Mesothelial cell of epicardium (in vitro differentiated cells): ENCODE measurements at places on chromosomes 12 and 14. TPM values are rescaled to one million over a fixed set of nuclear protein-coding genes. Genes with fewer than 3 reads are reported as not detected.

Gene KCNJ8
- total RNA-seq, result 2.9 to 3.9 TPM (median 3.6 TPM) in 3 replicates

Gene OVCH1
- not detected in 3 replicates for total RNA-seq

Gene COL2A1
- total RNA-seq, result 70.9 to 86.4 TPM (median 80.6 TPM) in 3 replicates

Gene EMP1
- 16.3 to 19.0 TPM (median 16.5 TPM) in 3 replicates for total RNA-seq

Gene KRT6C
- not detected in 3 replicates for total RNA-seq

Gene BMP4
- 27.6 to 35.2 TPM (median 34.2 TPM) in 3 replicates for total RNA-seq

Gene KRT81
- 0.16 TPM in 1 of 3 replicates, not detected in the others for total RNA-seq

Gene CLEC4D
- total RNA-seq, result 0.13 TPM in 1 of 3 replicates, not detected in the others

Gene LIN7A
- 9.0 to 10.0 TPM (median 9.9 TPM) in 3 replicates for total RNA-seq

Gene CAPZA3
- total RNA-seq, result 0.20 TPM in 1 of 3 replicates, not detected in the others

Gene SOX5
- 15.7 to 20.5 TPM (median 18.4 TPM) in 3 replicates for total RNA-seq

GRCh38 chr12:31234955-31235867 lies 90.7 kb downstream of the SINHCAF start:
- H3K27ac ChIP-seq, result no peak overlapping the region
- no peaks in the 10 kb centered on the region for H3K36me3 ChIP-seq
- H3K4me3 ChIP-seq, result no peak overlapping the region
- peaks cover 5% of the 10 kb centered on the region for H3K27me3 ChIP-seq

DNA sequence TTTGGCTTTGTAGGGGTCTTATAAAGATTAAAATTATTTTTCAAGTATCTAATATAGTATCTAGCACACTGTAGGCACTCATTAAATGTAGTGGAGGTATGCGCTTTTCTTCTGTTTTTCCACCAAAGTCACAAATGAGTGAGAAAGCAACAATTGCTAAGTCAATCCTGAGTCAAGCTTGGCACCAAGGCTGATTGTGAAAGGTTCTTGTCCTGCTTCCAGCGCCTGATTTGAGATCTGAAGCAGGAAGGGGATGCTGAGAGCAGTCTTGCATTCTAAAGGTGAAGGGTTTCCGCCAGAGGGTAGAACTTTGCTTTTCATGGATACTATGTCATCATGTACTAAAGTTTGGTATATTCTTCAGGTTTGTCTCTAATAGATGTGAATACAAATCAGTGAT lies 64.9 kb upstream of the DAAM1 start:
- H3K27me3 ChIP-seq, result no peaks in the 10 kb centered on the region
- peaks cover 9% of the 10 kb centered on the region for H3K4me1 ChIP-seq
- no peak overlapping the region for H3K27ac ChIP-seq
- no peak for DNase-seq
- no peaks in the 10 kb centered on the region for H3K36me3 ChIP-seq

DNA sequence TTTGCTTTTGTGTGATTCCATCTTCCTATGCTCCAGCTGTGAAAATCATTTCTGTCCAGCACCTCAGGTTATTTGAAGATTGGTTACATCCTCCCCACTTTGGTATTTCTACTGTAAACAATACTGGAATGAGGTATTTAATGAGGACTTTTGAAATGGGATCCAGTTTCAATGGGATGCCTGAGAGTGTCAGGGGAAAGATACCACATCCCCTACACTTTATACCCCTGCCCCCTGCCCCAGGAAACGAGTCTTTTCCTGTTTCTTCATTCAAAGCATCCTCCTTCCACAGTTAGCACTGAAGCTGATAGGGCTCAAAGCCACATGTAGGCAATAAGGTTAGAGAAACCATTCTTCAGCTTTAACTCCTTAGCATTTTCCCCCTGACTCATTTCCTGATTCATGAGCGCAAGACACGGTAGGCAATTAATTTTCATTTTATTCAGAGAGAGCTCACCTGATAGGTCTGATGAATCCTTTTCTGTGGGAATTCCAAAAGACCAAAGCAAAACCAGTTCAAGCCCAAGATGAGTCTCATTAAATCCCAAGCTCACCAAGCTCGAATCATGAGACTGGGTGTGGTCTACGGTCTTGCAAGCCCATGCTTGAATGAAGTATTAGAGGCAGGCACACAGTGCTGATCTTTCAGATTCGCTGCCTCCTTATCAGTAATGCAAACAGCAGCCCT lies 143.6 kb upstream of the CRY1 start:
- no peak overlapping the region for H3K27ac ChIP-seq
- peaks cover 18% of the 10 kb centered on the region for H3K4me1 ChIP-seq
- no peak for DNase-seq
- no peak overlapping the region for H3K4me3 ChIP-seq
- no peaks in the 10 kb centered on the region for H3K36me3 ChIP-seq
- peaks cover 59% of the 10 kb centered on the region for H3K27me3 ChIP-seq

- peaks cover 6% of the 10 kb centered on the region for H3K4me1 ChIP-seq
- H3K36me3 ChIP-seq, result no peaks in the 10 kb centered on the region
- no peak for DNase-seq
- H3K27me3 ChIP-seq, result no peaks in the 10 kb centered on the region
These were observed 19.5 kb upstream of the CDK17 start for GRCh38 chr12:96419576-96420276.

GRCh38 chr12:131612092-131612755 lies 98.7 kb upstream of the SFSWAP start:
- H3K4me3 ChIP-seq, result no peak overlapping the region
- DNase-seq, result no peak
- no peaks in the 10 kb centered on the region for H3K36me3 ChIP-seq
- peaks cover 23% of the 10 kb centered on the region for H3K4me1 ChIP-seq
- no peak overlapping the region for H3K27ac ChIP-seq

DNA sequence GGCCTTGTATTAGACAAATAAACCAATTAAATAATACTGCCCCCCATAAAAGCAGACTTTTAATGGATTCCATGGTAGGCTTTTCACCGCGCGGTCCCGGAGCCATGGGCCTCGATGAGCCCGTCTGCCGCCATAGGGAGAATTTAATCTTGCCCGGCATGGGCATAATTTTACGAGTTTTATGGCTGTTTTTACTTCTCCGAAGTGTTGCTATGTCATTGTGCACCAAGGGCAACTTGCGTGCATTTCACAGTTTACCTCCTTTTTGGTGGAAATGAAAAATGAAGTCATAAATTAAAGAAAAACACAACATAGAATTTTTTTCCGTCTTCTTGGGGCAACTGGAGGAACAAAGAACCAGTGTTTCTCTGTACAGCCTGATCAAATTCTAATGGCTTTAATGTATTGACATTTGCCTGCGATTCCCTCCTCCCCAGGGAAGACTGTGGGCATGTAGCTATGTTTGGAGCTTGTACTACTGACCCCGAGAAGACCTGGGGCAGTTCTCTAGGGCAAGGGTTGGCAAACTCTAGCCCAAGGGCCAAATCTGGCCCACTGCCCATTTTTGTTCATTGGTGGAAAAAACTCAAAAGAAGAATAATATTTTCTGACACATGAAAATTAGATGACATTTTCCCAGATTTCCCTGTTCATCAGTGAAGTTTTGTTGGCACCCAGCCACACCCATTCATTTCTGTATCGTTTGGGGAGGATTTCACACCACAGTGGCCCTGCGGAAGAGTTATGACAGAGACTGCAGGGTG lies 142.7 kb downstream of the CHST11 start:
- no peak for DNase-seq
- H3K4me1 ChIP-seq, result peaks cover 62% of the 10 kb centered on the region
- no peak overlapping the region for H3K4me3 ChIP-seq
- H3K27me3 ChIP-seq, result peaks cover 18% of the 10 kb centered on the region

DNA sequence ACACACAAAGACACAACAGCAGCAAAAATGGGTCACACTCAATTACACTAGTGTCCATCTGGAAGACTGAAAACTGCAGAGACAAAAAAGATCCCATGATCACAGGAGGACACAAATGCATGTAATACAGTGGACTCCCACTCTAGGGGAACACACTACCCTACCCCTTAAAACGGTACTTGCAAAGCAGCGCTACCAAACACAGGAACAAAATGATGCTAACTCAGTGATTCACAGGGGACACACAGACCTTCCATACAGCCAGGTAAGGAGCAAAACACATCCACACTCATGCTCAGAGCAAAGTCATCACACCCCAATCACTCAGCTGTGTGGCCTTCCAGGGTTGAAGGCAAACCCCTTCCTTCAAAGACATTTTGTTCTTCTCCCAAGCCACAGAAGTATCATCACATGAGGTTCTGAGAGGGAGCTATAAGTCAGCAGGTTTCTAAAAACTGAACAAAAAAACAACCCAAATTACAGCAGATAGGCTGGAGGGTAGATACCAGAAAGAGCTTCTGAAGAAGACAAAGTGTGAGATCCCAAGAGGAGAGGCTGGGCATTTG lies 14.8 kb downstream of the SMUG1 start:
- H3K36me3 ChIP-seq, result no peaks in the 10 kb centered on the region
- H3K27ac ChIP-seq, result no peak overlapping the region
- H3K4me3 ChIP-seq, result no peak overlapping the region
- H3K4me1 ChIP-seq, result peaks cover 10% of the 10 kb centered on the region
- peaks cover 10% of the 10 kb centered on the region for H3K27me3 ChIP-seq
- no peak for DNase-seq

DNA sequence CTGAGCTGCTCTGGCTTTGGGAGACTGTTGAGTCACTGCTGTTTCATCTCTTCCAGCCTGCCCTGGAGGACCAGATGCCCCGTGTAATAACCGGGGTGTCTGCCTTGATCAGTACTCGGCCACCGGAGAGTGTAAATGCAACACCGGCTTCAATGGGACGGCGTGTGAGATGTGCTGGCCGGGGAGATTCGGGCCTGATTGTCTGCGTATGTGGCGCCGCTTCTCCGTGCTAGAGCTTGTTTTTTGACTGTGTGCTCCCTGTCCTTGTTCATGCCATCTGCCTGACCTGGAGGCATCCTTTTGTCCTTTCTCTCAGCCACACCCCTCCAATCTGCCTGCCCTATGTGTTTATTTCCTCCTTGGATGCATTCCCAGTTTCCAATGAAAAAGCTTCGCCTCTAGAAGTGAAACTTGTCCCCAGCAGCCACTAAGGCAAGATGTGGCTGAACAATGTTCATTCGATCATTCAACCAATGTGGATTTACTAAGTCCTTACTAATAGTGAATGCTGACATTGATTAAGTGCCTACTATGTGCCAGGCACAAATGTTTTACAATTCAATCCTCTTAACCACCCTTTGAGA lies 98.6 kb downstream of the NT5DC3 start:
- peaks cover 26% of the 10 kb centered on the region for H3K27me3 ChIP-seq
- no peak for DNase-seq
- no peak overlapping the region for H3K27ac ChIP-seq
- no peaks in the 10 kb centered on the region for H3K4me1 ChIP-seq
- H3K36me3 ChIP-seq, result no peaks in the 10 kb centered on the region
- no peak overlapping the region for H3K4me3 ChIP-seq

GRCh38 chr12:9741726-9742125 lies 8.8 kb upstream of the CLECL1 start:
- no peaks in the 10 kb centered on the region for H3K36me3 ChIP-seq
- H3K4me1 ChIP-seq, result peaks cover 26% of the 10 kb centered on the region
- H3K27me3 ChIP-seq, result no peaks in the 10 kb centered on the region
- H3K27ac ChIP-seq, result no peak overlapping the region

- no peaks in the 10 kb centered on the region for H3K27me3 ChIP-seq
- no peak overlapping the region for H3K27ac ChIP-seq
- no peak for DNase-seq
These were observed 69.4 kb downstream of the SLC38A6 start for GRCh38 chr14:61050417-61050816.

DNA sequence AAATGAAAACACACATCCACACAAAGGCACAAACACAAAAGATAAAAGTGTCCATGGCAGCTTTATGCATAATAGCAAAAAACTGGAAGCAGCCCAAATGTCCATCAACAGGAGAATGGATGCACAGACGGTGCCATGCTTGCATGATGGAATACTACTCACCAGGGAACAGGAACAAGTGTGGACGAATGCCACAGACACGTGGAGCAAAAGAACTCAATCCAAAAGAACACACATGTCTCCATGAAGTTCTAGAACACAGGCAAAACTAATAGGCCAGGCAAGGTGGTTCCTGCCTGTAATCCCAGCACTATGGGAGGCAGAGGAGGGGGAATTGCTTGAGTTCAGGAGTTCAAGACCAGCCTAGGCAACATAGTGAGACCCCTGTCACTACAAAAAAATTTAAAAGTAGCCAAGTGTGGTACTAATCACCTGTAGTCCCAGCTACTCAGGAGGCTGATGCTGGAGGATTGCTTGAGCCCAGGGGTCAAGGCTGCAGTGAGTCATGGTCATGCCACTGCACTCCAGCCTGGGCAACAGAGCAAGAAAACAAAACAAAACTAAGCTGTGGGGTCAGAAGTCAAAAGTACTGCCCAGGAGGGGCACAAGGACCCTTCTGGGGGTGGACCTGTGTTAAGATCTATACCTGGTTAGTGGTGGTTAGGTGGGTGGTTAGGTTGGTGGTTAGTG lies 7.3 kb upstream of the TMEM119 start:
- H3K4me1 ChIP-seq, result peaks cover 7% of the 10 kb centered on the region
- no peaks in the 10 kb centered on the region for H3K36me3 ChIP-seq
- no peaks in the 10 kb centered on the region for H3K27me3 ChIP-seq
- DNase-seq, result no peak

- H3K27ac ChIP-seq, result peak overlapping the region; percentile 18
- H3K4me3 ChIP-seq, result no peak overlapping the region
- no peaks in the 10 kb centered on the region for H3K27me3 ChIP-seq
These were observed 14.9 kb downstream of the C2CD5 start for GRCh38 chr12:22529281-22530060.

- no peaks in the 10 kb centered on the region for H3K4me1 ChIP-seq
- no peak overlapping the region for H3K4me3 ChIP-seq
- no peak for DNase-seq
- H3K27ac ChIP-seq, result no peak overlapping the region
These were observed 51.9 kb upstream of the PPM1H start for GRCh38 chr12:62986844-62987243.

GRCh38 chr14:56102941-56103340 lies 15.3 kb upstream of the PELI2 start:
- H3K4me3 ChIP-seq, result no peak overlapping the region
- H3K36me3 ChIP-seq, result no peaks in the 10 kb centered on the region
- DNase-seq, result no peak
- peaks cover 1% of the 10 kb centered on the region for H3K27me3 ChIP-seq

GRCh38 chr14:73143003-73143402 lies 6.7 kb downstream of the PSEN1 start:
- H3K27me3 ChIP-seq, result no peaks in the 10 kb centered on the region
- H3K4me1 ChIP-seq, result peaks cover 11% of the 10 kb centered on the region
- peak overlapping the region; percentile 47 for H3K27ac ChIP-seq
- H3K36me3 ChIP-seq, result no peaks in the 10 kb centered on the region

DNA sequence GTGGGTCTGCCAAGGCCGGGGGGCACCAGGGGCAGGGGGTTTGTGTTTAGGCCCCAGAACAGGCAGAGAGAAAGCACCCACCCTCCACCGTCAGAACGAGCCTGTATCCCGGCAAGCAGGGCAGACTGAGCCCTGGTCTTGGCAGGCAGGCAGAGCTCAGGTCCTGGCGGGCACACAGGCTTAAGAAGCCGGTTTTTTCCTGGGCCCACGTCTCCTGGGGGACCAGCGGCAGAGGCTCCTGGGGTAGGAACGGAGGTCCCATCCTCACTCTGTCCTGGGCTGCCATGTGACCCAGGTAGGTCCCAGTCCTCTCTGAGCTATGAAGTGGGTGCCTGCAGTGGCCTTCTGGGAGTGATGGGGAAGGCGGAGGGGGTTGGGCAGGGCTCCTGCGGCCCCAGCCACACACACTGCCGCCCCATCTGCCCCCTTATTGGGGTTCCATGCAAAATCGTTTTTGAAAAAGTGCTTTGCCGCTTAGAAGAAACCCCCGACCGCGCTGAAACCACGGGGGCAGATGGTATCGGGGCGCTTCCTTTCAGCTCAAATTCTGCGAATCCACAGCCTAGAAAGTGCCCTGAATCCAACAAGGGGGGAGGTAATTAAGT lies 24.2 kb downstream of the SH2B3 start:
- no peaks in the 10 kb centered on the region for H3K27me3 ChIP-seq
- no peak overlapping the region for H3K4me3 ChIP-seq
- H3K4me1 ChIP-seq, result peaks cover 6% of the 10 kb centered on the region
- no peak for DNase-seq
- no peaks in the 10 kb centered on the region for H3K36me3 ChIP-seq
